Foreskin keratinocyte (primary cell): ENCODE measurements at places on chromosomes 7 and 10. TPM values are rescaled to one million over a fixed set of nuclear protein-coding genes. Genes with fewer than 3 reads are reported as not detected.

The TASOR2 gene
- 52.7 and 58.4 TPM in 2 replicates for total RNA-seq

The PPP1R3C gene
- 0.85 and 2.2 TPM in 2 replicates for total RNA-seq

The CPA2 gene
- 0.17 and 0.32 TPM in 2 replicates for total RNA-seq

The AKR1E2 gene
- total RNA-seq = 1.9 and 3.7 TPM in 2 replicates

The DGKI gene
- not detected in 2 replicates for total RNA-seq

The GPRIN2 gene
- 0.58 and 0.78 TPM in 2 replicates for total RNA-seq

The ELN gene
- total RNA-seq = not detected in 2 replicates

The TMEM270 gene
- not detected in 2 replicates for total RNA-seq

The GET4 gene
- 27.0 and 32.1 TPM in 2 replicates for total RNA-seq

The BLNK gene
- not detected in 2 replicates for total RNA-seq

The ASIC3 gene
- 0.25 and 0.95 TPM in 2 replicates for total RNA-seq

The NPFFR1 gene
- total RNA-seq = not detected in 2 replicates

The TMEM213 gene
- not detected in 2 replicates for total RNA-seq

The AMPH gene
- total RNA-seq = not detected in 2 replicates
